HT1080 (cell line): ENCODE measurements at places on chromosomes 13 and 19.

DNA sequence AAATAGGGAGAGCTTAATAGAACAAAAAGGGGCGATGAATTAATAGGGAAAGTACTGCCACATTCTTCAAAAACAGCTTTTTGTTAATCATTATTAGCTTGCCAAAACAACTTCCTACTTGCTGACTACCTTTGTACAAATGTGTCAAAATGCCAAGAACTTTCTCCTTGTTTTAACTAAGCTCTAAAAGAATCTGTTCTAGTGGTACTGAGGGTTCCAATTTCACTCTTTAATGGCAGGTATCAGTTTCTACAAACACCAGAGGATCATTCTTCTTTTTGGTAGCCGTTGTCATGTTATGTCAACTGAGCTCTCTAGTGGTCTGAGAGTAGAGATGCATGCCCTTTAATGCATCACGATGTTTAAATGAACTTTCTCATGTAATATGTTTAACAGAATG, 29.4 kb upstream of the FBXL3 start:
- no peak for DNase-seq

GRCh38 chr13:106468744-106469590, 66.5 kb downstream of the EFNB2 start:
- DNase-seq, result no peak

- no peak for DNase-seq
Measured at GRCh38 chr13:62251734-62252133, 836.1 kb upstream of the PCDH20 start.

DNA sequence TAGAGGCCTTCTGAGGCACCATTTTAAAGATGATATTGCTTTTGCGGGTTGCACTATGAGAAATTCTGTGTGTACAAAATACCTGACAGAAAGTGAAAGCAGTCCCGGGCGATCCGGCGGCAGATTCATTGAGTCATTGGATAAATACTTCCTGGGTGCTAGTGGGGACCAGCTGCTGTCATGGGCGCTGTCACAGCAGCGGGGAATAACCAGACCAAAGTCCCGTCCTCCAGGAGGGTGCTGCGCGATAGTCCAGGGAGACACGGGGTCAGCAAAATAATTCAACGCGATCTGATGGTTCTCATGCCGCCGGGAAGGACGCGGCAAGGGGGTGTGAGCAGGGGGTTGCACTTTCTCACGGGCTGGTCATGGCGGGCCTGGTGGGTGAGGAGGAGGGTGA, 13.5 kb downstream of the ZFR2 start:
- no peak for DNase-seq

- DNase-seq, result no peak
Measured at GRCh38 chr13:46045424-46045823, 7.1 kb downstream of the ZC3H13 start.

DNA sequence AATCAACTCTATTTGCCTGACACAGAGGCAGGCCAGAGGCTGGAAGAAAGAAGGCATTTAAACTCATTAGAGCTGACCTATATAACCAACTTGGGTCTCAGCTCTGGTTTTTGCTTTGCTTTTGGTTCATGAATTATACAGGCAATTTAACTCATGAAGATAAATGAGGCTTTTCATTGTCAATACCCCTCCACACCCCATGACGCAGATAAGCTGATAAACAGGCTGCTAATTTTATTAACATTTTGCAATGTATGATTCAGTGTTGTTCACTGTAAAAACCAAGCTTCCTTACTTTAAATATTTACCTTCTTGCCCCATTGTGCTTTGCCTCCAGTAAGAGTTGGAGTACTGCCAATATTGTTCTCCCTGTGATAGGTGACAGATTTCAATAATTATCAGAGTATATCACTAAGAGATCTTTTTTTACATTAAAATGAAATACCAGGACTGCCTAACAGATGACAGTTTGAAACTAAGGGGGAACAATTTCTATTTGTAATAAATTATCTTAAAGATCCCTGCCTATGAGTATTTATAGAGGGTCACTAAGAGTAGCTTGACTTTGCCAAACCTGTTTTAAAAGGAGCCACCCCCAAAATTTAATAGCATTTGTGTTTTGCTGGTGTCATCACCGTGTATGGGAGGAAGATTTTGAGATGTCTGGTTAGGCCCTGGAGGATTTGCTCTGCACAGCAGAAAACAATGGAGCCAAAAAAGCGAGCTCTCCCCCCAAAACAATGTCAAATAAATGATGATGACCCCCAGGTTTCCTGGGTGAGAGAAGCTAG, 472.7 kb upstream of the NBEA start:
- no peak for DNase-seq

GRCh38 chr19:6593651-6594416, 2.9 kb upstream of the CD70 start:
- DNase-seq, result peak; percentile 47

DNA sequence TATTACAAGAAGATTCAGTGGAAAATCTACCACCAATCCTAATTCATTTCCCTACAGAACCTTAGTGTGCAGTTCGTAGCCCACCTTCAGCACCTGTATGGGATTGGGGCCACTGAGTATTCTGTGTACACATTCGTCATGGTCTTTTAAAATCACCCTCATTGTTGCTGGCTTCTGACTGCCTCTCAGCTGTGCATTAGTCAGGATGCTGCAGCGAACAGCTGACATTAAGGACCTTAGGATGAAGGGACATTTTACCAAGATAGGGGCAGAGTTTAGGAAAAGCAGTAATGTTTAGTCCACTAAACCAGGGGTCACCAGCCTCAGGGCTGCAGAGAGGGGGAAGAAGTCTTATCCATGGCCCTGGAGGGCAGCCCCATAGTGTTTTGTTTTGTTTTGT, 176.5 kb downstream of the COL4A1 start:
- DNase-seq, result no peak

- no peak for DNase-seq
Measured at GRCh38 chr19:45554481-45554880, 30.1 kb downstream of the OPA3 start.

- DNase-seq, result no peak
Measured at GRCh38 chr13:51913421-51914136, 51.8 kb downstream of the CCDC70 start.

GRCh38 chr13:71477735-71478134, 389.3 kb downstream of the DACH1 start:
- peak; percentile 5 for DNase-seq

DNA sequence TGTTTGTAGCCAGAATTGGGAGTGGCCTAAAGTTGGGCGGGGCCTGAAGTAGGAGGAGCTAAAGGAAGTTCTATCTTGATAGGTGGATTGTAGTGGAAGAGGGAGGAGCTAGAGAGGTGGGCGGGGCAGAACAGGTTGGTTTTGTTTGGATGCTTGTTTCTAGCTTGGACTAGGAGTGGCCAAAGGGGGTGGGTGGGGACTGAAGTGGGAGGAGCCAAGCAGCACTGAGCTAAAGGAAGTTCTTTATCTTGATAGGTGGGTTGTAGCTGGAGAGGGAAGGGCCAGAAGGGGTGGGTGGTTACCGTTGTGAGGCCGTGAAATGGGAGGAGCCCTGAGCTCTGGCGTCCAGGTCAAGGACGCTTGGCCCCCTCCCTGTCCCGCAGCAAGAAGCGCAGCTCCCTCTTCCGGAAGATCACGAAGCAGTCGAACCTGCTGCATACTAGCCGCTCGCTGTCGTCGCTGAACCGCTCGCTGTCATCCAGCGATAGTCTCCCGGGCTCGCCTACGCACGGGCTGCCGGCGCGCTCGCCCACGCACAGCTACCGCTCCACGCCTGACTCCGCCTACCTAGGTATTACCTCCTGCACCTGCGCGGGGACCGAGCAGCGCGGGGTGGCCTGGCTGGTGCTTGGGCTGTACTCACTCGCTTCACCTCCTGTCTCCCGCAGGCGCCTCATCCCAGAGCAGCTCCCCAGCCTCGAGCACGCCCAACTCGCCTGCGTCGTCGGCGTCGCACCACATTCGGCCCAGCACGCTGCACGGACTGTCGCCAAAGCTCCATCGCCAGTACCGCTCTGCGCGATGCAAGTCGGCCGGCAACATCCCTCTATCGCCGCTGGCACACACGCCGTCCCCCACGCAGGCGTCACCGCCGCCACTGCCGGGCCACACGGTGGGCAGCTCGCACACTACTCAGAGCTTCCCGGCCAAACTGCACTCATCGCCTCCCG, 8.0 kb downstream of the DNASE2 start:
- DNase-seq, result peak; percentile 33

- DNase-seq, result peak; percentile 16
Measured at GRCh38 chr13:21039097-21039800, 22.1 kb downstream of the LATS2 start.

- DNase-seq, result no peak
Measured at GRCh38 chr13:80160110-80160509, 180.8 kb downstream of the SPRY2 start.

- no peak for DNase-seq
Measured at GRCh38 chr19:10245189-10245939, 6.7 kb upstream of the MRPL4 start.

DNA sequence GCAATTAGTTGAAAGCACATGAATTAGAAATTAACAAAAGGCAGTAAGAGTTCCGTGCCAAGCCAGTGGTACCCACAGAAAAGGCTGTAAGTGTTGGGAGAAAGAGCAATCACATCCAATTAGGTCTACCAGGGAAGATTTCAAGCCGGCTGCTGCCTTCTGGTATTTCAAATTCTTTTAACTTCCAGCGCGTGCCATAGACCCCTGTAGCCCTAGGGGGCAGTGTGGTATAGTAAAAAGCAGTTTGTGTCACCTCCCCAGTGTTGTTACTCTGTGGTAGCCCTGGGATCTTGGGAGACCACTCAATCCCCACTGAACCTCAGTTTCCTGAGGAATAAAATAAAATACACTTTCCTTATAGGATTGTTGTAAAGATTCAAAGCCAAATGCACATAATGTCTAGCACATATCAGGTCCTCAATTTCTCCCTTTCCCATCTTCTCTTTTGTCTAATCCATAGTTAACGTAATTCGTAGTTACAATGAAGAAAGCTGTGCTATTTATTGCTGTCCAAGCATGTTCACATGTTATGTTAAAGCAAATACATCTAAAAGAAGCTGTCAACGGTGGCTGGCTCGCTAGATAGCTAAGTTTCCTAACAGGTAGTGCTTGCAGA, 230.2 kb downstream of the TDRD3 start:
- DNase-seq, result peak; percentile 41
